Activated CD4-positive, alpha-beta memory T cell treated with anti-CD3 and anti-CD28 coated beads for 36 hours (primary cell): ENCODE measurements at places on chromosomes 11 and 22.
A peak's percentile ranks its signal among the peaks of the same experiment; 100 is the strongest.

- DNase-seq = no peak
- no peaks in the 10 kb centered on the region for H3K36me3 ChIP-seq
- H3K4me3 ChIP-seq = no peak overlapping the region
- H3K4me1 ChIP-seq = peaks cover 2% of the 10 kb centered on the region
- H3K27me3 ChIP-seq = peaks cover 7% of the 10 kb centered on the region
These were observed 97.6 kb downstream of the PDE2A start for GRCh38 chr11:72576661-72577060.

GRCh38 chr11:1770061-1770460, 6.3 kb upstream of the CTSD start:
- no peak overlapping the region for H3K4me3 ChIP-seq
- no peak for DNase-seq
- H3K4me1 ChIP-seq = peaks cover 22% of the 10 kb centered on the region
- H3K27ac ChIP-seq = no peak overlapping the region

- no peaks in the 10 kb centered on the region for H3K27me3 ChIP-seq
- H3K4me3 ChIP-seq = no peak overlapping the region
- H3K4me1 ChIP-seq = no peaks in the 10 kb centered on the region
These were observed 12.7 kb downstream of the DUSP8 start for GRCh38 chr11:1559111-1559951.

- H3K4me3 ChIP-seq = no peak overlapping the region
- H3K27me3 ChIP-seq = peaks cover 5% of the 10 kb centered on the region
- DNase-seq = no peak
- H3K4me1 ChIP-seq = no peaks in the 10 kb centered on the region
- H3K36me3 ChIP-seq = no peaks in the 10 kb centered on the region
These were observed 862.0 kb downstream of the TBC1D22A start for GRCh38 chr22:47624252-47625012.

GRCh38 chr11:134719397-134719796, 307.4 kb upstream of the B3GAT1 start:
- no peak overlapping the region for H3K4me3 ChIP-seq
- no peaks in the 10 kb centered on the region for H3K36me3 ChIP-seq
- peaks cover 4% of the 10 kb centered on the region for H3K27me3 ChIP-seq
- no peak for DNase-seq
- no peaks in the 10 kb centered on the region for H3K4me1 ChIP-seq
- no peak overlapping the region for H3K27ac ChIP-seq

DNA sequence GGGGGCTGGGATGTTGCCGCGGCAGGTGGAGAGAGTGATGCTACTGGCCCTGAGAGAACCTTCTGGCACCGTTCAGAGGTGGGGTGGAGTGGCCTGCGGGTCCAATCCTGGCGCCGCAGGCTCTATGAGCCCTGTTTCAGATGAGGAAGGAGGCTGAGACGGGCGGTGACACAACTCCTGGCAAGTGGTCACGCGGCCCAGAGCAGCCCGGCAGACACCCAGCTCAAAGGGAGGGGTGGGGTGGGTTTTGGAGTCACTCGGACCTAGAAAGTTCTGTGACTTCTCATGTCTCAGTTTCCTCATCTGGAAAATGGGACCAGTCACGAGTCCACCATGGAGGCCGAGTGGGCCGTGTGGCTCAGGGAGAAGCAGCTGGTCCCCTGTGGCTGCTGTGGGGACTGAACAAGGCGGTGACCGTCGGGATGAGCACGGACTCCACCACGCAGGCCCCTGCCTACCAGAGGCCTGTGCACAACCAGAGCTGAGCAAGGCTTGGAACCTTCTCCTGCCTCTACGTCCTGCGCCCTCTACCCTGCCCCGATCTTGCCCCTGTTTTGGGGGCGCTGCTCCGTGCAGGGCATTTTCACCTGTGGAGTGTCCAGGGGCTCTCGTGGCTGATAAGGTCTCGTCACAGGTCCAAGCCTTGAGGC, 3.7 kb downstream of the TSPO start:
- H3K4me1 ChIP-seq = peaks cover 14% of the 10 kb centered on the region
- no peak overlapping the region for H3K4me3 ChIP-seq
- no peak overlapping the region for H3K27ac ChIP-seq

DNA sequence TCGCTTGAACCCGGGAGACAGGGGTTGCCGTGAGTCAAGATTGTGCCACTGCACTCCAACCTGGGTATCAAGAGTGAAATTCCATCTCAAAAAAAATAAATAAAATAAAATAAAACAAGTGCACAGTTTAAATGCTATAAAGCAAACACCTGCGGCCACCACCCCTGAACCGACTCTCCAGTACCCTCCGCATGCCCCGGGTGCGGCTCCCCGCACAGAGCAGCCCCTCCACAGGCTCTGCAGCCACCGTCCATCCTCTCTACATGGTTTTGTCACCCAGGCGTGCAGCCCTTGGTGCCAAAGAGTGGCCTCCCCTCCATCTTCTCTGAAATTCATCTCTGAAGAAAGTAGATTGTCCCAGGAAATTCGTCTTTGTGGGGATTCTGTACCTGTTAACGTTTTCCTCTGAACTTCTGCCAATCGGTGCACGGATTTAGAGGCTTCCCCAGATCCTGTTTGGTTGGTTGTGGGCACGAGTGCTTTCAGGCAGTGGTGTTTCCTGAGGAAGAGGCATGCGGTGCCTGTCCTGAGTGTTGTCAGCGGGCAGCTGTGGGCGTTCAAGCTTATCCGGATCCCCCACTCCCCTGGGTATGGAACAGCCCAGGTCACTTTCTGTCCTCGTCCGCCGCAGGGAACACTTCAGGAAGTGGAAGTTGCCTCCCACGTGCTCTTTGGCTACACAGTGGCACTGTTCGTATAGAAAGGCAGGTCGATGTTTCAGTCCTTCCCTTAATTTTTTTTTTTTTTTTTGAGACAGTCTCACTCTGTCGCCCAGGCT, 4.1 kb downstream of the MIOX start:
- H3K4me3 ChIP-seq = peak overlapping the region; percentile 23
- no peak overlapping the region for H3K27ac ChIP-seq
- H3K36me3 ChIP-seq = no peaks in the 10 kb centered on the region
- DNase-seq = peak; percentile 29
- peaks cover 6% of the 10 kb centered on the region for H3K4me1 ChIP-seq
- no peaks in the 10 kb centered on the region for H3K27me3 ChIP-seq

GRCh38 chr22:50665212-50665611, 7.4 kb upstream of the SHANK3 start:
- peaks cover 15% of the 10 kb centered on the region for H3K27me3 ChIP-seq
- H3K36me3 ChIP-seq = no peaks in the 10 kb centered on the region
- H3K27ac ChIP-seq = no peak overlapping the region
- no peak for DNase-seq
- no peak overlapping the region for H3K4me3 ChIP-seq

DNA sequence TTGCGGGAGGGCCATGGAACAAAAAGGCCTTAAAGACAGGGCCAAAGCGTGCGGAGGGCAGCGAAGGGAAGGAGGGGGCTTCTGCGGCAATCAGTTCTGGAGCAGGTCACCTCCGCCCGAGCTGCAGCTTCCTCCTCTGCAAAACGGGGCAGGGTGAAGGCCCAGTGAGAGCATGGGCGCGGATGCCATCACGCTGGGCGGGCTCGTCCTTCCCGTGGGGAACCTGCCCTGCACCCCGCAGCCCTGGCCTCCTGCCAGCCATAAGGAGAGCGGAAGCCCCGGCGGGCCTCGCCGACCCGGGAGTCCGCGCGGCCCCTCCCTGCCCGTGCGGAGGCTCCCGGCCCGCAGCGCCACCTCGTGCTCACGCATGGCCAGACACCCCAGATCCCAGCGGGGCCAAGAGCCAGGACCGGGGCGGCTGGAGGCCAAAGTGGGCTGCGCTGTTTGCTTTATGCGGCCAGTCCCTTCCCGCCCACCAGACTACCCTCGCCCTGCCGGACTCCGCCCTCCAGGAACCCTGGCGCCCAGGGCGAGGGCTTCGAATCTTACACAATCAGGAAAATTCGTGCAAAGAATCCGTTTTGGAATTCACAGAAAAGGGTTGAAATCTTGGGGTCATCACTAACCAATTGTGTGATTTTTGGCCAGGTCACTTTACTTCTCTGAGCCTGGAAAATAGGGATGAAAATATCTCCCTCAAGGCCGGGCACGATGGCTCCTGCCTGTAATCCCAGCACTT, 16.1 kb downstream of the TSKU start:
- DNase-seq = peak; percentile 84
- H3K36me3 ChIP-seq = no peaks in the 10 kb centered on the region
- H3K27me3 ChIP-seq = peaks cover 2% of the 10 kb centered on the region
- H3K4me3 ChIP-seq = no peak overlapping the region

DNA sequence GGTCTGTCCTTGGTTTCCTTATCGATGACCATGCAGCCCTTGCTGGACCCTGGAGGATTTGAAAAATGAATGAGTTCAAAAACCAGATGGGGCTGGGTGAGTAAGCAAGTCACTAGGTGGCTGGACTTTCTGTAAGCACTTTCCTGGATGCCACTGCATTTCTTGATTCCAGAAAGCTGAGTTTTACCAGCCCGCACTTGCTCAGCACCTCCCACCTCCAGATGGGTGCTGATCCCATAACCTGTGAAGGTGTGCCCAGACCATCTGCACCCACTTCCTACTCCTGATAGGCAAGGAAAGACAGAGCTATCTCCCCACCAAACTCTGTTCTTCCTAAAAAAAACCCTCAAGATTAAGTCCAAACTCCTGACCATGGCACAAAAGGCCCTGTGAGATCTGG, 21.1 kb downstream of the ASCC2 start:
- H3K27ac ChIP-seq = no peak overlapping the region
- H3K36me3 ChIP-seq = peaks cover 55% of the 10 kb centered on the region
- peaks cover 8% of the 10 kb centered on the region for H3K4me1 ChIP-seq
- no peak overlapping the region for H3K4me3 ChIP-seq

GRCh38 chr11:46913484-46913883, 4.9 kb downstream of the LRP4 start:
- H3K4me3 ChIP-seq = no peak overlapping the region
- peaks cover 13% of the 10 kb centered on the region for H3K4me1 ChIP-seq
- H3K27ac ChIP-seq = no peak overlapping the region
- H3K27me3 ChIP-seq = peaks cover 53% of the 10 kb centered on the region
- no peaks in the 10 kb centered on the region for H3K36me3 ChIP-seq

DNA sequence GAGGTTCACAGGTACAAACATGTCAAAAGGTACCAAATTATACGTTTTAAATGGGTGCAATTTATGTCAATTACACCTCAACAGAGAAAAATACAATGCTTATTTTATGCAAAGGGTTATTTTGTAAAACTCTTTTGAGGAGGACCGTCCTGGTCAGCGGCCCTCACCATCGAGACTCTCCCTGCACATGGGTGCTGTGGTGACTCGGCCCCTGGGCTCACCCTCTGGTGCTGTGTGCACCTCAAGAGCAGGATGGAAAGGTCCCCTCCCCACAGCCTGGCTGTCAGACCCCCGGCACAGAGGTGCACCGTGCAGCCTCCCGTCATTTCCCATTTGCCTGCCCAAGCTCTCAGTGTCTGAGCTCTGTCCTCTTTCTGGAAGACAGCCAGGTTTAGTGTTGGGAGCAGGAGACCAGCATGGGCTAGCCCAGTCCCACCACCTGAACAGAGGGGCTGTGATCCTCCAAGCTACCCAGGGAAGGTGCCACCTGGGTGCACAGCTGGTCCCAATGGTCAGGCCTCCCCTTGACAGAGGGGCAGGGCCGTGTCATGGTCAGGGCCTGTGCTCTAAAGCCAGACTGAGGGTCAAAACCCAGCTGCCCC, 41.8 kb upstream of the PRODH start:
- H3K27ac ChIP-seq = no peak overlapping the region
- H3K36me3 ChIP-seq = no peaks in the 10 kb centered on the region
- DNase-seq = no peak
- H3K4me3 ChIP-seq = no peak overlapping the region
- H3K4me1 ChIP-seq = no peaks in the 10 kb centered on the region

GRCh38 chr11:123392431-123392830, 37.6 kb upstream of the GRAMD1B start:
- H3K27me3 ChIP-seq = peaks cover 5% of the 10 kb centered on the region
- DNase-seq = no peak
- H3K4me3 ChIP-seq = no peak overlapping the region
- H3K27ac ChIP-seq = no peak overlapping the region
- no peaks in the 10 kb centered on the region for H3K36me3 ChIP-seq

DNA sequence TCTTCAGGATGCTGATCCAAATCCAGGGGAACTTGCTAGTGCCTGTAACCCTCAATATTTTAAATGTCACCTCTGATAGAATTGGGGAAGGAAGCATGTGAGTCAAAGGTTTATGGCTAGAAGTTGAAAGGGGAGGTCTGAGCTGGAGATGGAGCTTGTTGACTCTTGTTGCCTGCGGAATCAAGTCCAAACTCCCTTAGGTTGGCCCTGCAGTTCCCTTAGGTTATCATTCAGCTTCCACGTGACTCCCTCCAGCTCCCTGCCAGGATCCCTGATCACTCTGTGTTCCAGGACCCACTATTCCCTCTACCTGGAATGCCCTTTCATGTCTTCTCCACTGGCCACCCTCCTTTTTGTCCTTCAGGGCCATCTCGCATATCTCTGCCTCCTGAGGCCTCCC, 26.2 kb upstream of the LIPT2 start:
- no peak for DNase-seq
- no peaks in the 10 kb centered on the region for H3K4me1 ChIP-seq
- H3K27ac ChIP-seq = no peak overlapping the region
- H3K36me3 ChIP-seq = no peaks in the 10 kb centered on the region
- H3K27me3 ChIP-seq = peaks cover 12% of the 10 kb centered on the region

DNA sequence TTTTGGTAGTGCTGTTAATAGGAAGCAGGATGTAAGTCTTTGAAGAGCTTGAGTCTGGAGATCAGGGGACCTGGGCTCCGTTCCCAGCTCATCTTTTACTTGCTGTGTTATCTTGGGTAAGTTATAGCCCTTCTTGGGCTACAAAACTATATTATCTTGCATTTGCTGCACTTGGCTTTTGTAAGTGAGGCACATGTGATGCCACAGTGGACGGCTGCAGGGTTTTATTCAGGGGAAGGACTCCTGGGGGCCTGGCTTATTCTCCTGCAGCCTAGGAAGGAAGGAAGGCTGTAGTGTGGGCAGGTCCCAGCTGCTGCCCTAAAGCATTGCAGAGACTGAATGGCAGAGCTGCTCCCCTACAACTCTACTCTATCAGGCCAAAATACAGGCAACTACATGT, 6.4 kb downstream of the CD82 start:
- no peaks in the 10 kb centered on the region for H3K27me3 ChIP-seq
- peaks cover 54% of the 10 kb centered on the region for H3K36me3 ChIP-seq
- DNase-seq = no peak
- peak overlapping the region; percentile 57 for H3K4me3 ChIP-seq

DNA sequence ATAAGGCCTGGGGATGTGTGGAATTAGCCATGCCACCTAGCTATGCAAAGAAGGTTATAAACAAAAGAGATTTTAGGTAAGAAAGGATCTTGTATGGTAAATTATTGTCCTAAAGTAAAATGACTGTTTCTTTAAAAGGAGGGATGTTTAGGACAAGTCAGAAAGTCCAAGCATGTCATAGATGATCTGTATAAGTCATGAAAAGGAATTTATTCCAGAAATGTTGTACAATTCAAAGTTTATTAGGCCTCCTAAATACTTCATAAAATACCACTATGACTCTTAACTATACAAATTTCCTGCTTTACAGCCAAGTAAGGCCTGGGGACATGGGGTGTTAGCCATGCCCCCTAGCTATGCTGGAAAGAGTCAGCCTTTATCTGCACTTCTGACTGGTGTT, 22.7 kb downstream of the OR5A2 start:
- H3K4me3 ChIP-seq = no peak overlapping the region
- no peak overlapping the region for H3K27ac ChIP-seq
- H3K36me3 ChIP-seq = no peaks in the 10 kb centered on the region
- H3K4me1 ChIP-seq = no peaks in the 10 kb centered on the region

GRCh38 chr11:93089474-93090102, 108.2 kb downstream of the SLC36A4 start:
- H3K36me3 ChIP-seq = no peaks in the 10 kb centered on the region
- no peak overlapping the region for H3K27ac ChIP-seq
- H3K27me3 ChIP-seq = peaks cover 5% of the 10 kb centered on the region
- H3K4me3 ChIP-seq = no peak overlapping the region
- no peak for DNase-seq
- H3K4me1 ChIP-seq = no peaks in the 10 kb centered on the region
